WTC11 (cell line): ENCODE measurements at places on chromosomes 5 and 9.
A peak's percentile ranks its signal among the peaks of the same experiment; 100 is the strongest.

DNA sequence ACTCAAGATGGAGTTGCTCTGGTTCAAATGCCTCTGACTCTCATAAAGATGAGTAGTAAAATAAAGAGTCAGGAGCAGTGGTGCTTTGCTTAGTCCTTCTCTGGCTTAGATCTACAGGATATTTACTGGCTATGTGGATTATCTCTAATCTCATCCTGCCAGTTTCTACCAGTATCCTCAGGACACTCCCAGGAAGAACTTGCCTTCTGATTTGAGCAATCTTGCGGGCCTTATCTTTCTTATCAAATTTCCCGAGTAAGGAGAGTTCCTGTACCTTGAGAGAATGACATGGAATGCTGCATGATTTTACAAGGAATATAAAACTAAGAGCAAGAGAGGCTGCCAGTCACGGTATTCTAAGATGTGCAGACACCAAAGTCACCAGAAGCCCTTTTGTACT, 364.0 kb downstream of the ARHGEF28 start:
- peaks cover 9% of the 10 kb centered on the region for H3K4me1 ChIP-seq
- DNase-seq = no peak

GRCh38 chr9:79383096-79383495, 188.7 kb upstream of the TLE4 start:
- H3K4me1 ChIP-seq = peaks cover 16% of the 10 kb centered on the region
- DNase-seq = no peak
- H3K4me3 ChIP-seq = no peak overlapping the region
- H3K27ac ChIP-seq = no peak overlapping the region
- H3K27me3 ChIP-seq = no peaks in the 10 kb centered on the region; the same call in 1 of the 2 replicates

DNA sequence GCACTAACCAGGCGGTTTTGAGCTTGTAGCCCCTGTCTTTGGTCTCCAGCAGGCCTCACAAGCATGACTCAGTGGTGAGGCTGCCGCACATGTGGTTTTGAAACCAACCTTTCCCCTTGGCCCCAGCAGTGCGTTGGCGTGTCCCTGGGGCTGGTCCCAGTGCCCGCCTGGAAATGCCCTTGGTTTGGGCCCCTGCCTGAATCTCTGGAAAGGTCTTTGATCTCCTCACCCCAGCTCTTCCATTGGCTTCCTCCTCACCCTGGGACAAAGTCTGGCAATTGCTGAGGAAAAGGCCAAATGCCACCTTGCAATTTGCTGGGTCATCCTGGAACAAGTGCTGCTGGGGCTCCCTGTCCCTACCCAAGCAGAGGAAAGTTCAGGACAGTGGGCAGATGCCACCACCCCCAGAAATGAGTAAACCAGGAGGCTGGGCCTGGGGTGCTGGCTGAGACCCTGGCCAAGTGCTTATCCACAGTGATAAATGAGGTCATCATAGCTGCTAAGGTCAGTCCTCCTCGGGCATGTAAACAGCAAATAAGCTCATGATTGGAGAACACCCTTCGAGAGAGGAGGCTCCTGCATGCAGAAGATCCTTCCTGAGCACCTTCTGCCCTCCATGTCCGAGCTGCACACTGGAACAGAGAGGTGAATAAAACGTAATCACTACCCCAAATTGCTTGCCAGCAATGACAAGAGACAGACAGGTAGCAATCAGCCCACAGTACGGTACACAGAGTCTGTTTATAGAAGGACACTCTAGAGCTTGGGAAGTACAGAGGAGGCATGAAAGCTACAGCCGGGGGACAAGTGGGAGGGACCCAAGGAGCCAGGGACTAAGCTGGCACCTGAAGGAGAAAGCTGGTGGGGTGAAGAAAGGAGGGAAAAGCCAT, 98.9 kb upstream of the CPEB4 start:
- H3K4me3 ChIP-seq = no peak overlapping the region
- H3K36me3 ChIP-seq = no peaks in the 10 kb centered on the region
- DNase-seq = no peak
- H3K27ac ChIP-seq = peak overlapping the region; percentile 35; the same call in 1 of the 2 replicates

DNA sequence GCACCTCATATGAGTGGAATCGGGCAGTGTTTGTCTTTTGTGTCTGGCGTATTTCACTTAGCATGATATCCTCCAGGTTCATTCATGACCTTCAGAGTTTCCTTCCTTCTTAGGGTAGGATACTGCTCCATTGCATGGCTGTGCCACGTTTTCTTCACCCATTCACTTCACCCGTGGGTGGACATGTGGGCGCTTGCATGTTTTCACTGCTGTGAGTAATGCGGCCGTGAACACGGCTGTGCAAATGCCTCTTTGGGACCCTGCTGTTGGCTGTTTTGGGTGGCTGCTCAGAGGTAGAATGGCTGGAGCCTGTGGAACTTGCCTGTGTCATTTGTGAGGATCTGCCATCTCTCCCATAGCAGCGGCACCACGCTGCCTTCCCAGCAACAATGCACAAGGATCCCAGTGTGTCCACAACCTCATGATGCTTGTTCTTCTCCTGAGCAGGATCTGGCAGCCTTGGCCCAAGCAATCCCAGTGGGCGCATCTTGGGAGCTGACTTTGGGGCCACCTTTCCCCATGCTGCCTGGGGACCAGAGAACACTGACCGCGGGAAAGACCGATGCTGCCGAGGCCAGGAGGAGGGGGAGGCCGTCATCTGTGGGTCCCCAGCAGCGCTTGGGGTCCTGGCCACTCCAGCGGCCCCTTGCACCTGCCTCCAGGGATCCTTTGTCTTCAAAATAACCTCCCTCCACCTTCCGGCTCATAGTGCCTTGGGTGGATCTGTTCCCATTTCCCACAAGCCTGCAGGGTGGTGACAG, 2.3 kb upstream of the SCGB3A1 start:
- H3K36me3 ChIP-seq = no peaks in the 10 kb centered on the region
- H3K4me3 ChIP-seq = no peak overlapping the region
- H3K27me3 ChIP-seq = peaks cover 41% of the 10 kb centered on the region
- peaks cover 3% of the 10 kb centered on the region for H3K4me1 ChIP-seq
- no peak overlapping the region for H3K27ac ChIP-seq

DNA sequence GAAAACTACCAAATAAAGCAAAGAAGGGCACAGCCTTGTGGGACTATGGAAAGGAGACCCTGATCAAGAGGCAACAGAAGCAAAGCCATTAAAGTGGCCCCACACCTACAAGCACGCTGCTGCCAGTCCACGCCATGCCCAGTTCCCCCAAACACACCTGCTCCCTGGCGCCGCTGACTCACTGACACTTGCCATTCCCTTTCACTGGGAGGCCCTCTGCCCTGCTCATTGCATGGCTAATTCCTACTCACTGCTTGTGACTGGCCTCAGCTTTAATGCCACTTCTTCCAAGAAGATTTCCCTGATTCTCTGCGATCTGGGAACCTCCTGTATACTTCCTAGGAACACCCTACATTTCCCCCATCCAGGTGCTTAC, 71.2 kb upstream of the TAF1L start:
- H3K27me3 ChIP-seq = peaks cover 7% of the 10 kb centered on the region
- H3K27ac ChIP-seq = no peak overlapping the region
- peaks cover 10% of the 10 kb centered on the region for H3K4me1 ChIP-seq
- H3K4me3 ChIP-seq = no peak overlapping the region
